Neural crest cell (in vitro differentiated cells): ENCODE measurements at places on chromosomes 4 and X. TPM values are rescaled to one million over a fixed set of nuclear protein-coding genes. Genes with fewer than 3 reads are reported as not detected.

The NALF2 gene
- 4.9 and 5.7 TPM in 2 replicates for total RNA-seq

The SCD5 gene
- 39.5 and 40.7 TPM in 2 replicates for total RNA-seq

The MAP7D2 gene
- total RNA-seq = 6.5 TPM in 2 replicates

The CTSO gene
- 1.3 and 1.7 TPM in 2 replicates for total RNA-seq

The SCFD2 gene
- 18.6 and 19.8 TPM in 2 replicates for total RNA-seq

DNA sequence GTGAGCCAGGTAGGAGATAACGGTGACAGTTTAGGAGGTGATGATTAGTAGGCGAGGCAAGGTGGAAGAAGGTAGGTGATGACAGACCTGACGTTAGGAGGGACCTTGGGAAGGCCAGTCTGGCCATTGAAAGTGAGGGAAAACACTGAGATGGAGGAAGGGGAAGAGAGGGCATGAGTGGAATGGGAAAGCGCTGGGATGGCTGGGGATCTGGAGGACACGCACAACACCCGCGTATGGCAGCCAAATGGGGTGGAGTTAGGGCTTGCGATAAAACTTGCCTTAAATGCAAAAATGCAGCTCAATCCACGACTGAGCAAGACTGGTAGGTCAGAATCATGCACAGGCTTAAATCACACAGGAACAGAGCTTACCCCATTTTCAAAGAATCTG lies 605 bp upstream of the CDKL2 start:
- DNase-seq = no peak

DNA sequence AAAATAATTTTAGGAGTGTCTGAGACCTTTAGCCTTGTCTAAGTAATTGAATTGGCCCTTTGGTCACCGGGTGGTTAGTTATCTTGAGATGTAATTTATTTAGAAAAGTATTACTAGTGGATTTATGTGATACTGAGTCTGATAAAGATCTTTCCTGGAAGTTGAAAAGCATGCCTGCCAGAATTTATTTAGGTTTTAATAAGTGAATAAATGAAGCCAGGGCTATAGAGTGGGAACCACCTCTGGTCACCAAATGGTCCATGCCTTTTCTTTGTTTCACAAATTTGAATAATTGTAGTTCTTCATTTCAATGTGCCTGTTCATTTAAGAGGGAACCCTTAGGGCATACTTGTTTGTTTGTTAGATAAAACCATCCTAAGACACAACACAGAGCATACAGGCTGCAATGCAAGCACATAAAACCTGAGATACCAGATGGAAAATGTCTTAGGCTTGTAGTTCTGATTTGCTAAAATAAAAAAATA lies 627.8 kb downstream of the ADGRL3 start:
- DNase-seq = no peak

GRCh38 chr4:186669159-186669731 lies 54.4 kb downstream of the FAT1 start:
- no peak for DNase-seq

DNA sequence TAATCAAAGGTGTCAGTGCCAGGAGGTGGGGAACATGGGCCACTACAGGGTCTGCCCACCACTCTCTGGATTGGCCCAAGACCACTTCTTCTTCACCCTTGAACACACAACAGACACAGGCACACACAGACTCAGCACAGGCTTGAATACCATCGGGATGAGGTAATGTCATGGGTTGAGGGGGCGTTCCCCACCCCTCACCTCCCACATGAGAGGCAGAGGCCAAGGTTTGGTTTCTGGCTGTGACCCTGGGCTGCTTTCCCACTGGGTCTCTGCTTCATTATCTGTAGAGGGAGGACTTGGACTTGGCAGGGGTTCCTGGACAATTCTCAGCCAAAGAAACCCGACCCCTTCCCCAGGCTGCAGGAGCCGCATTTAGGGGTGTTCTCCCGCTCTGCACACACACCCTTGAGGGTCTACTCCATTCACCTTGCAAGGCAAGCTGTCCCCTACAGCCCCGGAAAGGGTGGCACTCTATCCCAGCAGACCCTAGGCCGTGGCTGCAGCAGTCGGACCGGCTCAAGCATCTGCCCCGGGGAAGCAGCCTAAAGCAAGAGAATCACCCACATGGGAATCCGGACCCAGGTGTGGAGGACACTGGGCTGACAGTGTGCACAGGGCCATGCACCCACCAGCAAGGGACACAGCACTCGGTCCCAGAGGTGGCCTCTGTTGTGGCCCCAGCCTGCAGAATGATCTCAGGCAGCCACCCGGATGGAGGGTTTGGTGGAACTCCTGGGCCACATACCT lies 62.4 kb downstream of the TRMT44 start:
- no peak for DNase-seq

- no peak for DNase-seq
These were observed 23.3 kb downstream of the MECP2 start for GRCh38 chrX:154074199-154074598.

GRCh38 chr4:150583287-150584110 lies 1.5 kb downstream of the MAB21L2 start:
- DNase-seq = peak; percentile 30

DNA sequence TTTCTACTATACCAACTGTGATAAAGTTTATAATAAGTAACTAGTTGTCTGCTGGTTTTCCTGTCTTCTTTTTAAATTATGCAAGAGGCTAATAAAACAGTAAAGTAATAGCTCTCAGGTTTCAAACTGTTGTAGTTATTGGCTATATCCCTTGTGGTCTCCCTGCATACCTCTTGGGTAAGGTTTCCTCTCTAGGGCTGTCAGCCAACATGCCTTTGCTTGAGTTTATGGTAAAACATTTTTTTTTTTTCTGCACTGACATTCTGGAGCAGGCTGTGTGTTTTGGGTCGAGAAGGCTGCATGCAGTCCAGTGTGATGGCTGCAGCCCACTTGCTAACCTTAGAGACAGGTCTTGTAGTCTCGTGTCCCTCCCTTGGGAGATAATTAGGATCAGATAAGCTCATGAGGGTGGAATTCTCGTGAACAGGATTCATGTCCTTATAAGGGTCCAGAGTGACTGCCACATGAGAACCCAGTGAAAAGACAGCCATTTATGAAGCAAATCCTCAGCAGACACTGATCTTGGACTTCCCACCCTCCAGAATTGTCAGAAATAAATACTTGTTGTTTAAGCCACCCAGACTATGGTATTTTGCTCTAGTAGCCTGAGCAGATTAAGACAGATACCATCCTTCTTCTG lies 831.2 kb downstream of the CCSER1 start:
- DNase-seq = no peak

GRCh38 chrX:136198678-136199243 lies 51.4 kb downstream of the FHL1 start:
- no peak for DNase-seq

- DNase-seq = peak; percentile 65
These were observed 1.3 kb upstream of the EOLA1 start for GRCh38 chrX:149539283-149540130.

- no peak for DNase-seq
These were observed 35.9 kb downstream of the GAK start for GRCh38 chr4:896216-896615.

DNA sequence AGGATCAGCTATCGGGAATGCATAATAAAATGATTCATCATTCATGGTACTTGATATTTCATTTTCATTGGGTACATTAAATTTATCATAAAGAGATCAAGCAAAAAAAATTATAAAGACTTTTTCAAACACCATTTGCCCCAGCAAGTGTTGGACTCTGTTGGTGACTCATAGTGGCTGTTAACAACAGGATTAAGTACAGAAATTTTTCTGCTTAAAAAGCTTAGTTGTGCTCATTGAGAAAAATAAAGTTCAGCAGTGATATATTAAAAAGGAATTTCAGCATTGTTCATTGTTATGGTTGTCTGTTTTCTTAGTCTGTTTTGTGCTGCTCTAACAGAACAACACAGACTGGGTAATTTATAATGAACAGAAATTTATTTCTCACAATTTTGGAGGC lies 86.2 kb upstream of the PCDH10 start:
- no peak for DNase-seq

DNA sequence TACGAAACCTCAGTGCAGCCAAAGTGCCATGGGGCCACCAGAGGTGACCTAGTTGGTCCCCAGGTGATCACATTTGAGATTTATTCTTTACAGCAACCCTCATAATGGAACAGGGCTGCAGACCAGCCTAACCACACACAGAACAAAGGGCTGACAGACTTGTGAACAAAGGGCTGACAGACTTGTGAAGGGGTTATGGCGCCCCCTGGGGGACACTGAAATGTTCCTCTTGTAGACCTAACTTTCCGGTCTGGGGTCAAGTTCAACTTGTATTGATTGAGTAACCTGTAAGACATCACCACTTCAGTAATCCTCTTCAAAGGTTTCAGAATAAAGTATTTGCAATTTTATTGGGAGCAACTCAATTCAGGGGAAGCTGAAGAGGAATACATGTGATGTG lies 175.9 kb upstream of the RPS6KA3 start:
- DNase-seq = peak; percentile 56

- no peak for DNase-seq
These were observed 62.8 kb downstream of the FAM9B start for GRCh38 chrX:8971116-8971515.

DNA sequence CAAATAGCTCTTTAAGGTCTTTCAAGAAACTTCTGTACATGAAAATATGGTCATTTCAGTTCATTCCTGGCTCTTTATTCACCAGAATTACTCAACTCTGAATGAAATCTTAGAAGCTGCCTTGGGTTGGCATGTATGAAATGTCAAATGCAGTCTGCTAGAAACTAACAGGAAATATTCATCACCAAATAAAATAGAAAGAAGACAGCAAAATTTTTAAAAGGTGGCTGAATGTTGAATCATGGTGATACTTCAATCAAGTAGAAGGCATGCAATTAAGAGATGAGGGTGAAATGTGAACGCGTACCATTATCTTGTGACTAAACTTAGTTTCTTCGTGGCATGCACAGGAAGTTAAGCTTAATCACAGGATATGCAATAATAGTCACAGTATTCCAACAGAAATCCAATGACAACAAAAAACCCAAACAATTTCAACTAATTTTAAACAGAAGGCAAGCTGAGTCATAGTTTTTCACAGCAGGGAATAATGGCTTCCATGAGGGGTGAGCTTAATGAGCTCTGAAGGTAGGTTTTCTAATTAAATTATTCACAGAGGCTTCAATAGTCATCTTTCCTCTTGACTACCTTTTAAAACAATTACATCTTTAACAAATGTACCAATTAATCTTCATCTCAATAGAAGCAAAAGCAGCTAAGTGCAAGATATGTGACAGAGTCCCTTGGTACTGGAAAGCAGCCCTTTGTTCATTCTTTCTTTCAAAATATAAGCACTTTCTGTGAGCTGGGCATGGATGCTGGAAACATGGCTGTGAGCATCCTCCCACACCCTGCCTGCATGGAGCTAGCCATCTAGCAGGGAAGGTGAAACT lies 44.5 kb downstream of the SCFD2 start:
- no peak for DNase-seq

DNA sequence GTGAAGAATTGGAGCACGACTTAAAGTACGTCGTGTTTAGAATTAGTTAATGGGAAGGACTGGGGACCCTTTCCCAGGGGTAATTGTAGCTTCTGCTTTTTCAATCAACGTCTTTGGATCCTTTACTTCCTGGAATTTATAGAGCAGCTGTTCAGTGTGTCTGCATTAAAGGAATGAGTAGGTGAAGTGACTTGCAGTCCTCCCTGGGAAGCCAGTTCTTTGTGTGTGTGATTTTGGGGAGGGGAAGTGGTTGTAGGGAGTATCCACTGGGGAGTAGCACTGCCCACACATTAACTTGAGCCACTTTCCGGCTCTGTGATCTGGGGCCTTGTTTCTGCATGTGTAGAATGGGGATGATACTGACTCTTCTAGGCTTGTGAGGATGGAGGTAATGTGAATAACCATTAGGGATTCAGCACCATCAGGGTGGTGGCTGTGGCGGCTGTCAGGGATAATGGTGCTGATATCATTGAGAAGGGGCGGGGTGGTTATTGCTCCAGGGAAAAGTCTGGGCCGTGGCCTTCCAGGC lies 54.7 kb downstream of the TMEM131L start:
- no peak for DNase-seq

DNA sequence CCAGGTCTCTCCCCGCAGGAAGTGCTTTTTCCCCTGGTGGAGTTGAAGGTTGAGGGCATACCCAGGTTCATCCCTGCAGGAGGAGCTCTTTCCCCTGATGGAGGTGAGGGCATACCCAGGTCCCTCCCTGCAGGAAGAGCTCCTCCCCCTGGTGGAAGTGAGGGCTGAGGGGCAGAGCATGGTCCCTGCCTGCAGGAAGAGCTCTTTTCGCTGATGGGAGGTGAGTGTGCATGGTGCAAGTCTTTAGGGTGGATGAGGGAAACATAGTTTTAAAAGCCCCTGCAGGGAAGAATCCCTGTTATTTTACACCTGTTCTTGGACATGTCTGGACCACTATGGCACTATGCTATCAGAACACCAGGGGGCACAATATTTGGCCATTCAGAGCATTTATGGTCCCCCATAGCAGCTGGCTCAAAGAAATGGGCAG lies 43.7 kb upstream of the PUDP start:
- DNase-seq = no peak

DNA sequence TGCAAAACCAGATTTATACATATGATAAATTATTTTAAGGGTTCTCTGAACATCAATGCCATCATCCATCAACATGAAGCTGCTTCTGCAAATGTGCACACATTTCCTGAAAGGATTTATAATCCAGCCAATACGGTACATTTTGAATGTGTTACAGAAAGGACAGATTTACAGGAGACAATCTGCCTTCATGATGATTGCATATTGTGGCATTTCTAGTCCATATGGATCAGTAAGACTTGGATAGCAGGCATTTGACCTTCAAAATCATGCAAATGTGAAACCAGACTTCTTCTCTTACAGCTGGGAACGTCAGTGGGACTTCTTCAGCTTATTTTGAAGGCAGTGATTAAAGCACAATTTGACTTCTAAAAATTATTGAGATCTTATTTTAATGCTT lies 217.3 kb upstream of the GK2 start:
- no peak for DNase-seq

DNA sequence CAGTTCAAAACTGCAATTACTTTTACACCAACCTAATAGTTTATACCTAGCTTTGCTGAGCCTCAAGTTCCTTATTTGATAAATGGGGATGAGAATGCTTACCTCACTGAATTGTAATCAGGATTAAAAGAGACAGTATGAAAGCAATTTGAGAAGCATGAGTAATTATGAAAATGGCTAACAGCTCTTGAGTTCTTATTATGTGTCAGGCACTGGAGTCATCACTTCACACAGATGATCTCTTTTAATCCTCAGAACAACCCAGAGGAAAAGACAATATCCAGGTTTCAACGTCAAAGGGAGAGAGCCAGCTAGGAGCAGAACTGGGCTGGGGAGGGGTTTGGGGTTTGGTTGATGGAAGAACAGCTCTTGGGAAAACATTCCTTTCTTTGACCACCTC lies 221.0 kb upstream of the NWD2 start:
- no peak for DNase-seq

DNA sequence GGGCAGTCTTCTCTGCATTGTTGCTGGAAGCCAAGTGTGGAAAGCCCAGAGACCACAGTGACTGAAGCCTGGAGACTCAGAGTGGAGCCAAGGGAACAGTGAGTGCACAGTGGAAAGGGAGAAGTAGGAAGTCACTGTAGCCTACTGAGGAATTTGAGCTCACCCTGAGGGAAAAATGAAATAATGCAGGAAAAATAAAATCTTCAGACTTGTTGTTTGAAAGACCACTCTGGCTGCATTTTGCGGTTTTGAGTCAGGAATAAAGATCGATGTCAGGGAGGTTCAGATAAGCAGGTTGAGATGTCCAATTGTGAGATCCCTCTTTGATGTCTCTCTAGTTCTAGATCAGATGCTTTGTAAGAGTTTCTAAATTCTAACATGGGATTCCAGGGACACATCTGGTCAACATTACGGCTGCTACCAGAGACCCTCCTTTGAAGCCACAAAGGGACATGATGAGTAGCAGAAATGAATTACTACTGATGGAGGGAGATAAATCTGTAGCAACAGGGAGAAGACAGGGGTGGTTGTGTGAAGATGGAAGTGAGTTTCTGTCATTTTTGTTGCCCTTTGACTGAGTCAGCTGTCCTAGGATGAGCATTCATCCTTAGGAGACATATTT lies 8.4 kb downstream of the ADH4 start:
- DNase-seq = no peak
